ENCODE measurements at places on chromosomes 16 and 17. TPM values are rescaled to one million over a fixed set of nuclear protein-coding genes. Genes with fewer than 3 reads are reported as not detected.

GRCh38 chr16:59013930-59014329 lies 279.8 kb upstream of the GOT2 start:
- no peaks in the 10 kb centered on the region for H3K36me3 ChIP-seq
- H3K27ac ChIP-seq = no peak overlapping the region
- DNase-seq = no peak
- no peaks in the 10 kb centered on the region for H3K4me1 ChIP-seq
- no peaks in the 10 kb centered on the region for H3K27me3 ChIP-seq

- H3K27me3 ChIP-seq = peaks cover 2% of the 10 kb centered on the region
- H3K4me3 ChIP-seq = no peak overlapping the region
- H3K36me3 ChIP-seq = no peaks in the 10 kb centered on the region
- peak overlapping the region; percentile 74 for H3K27ac ChIP-seq
- DNase-seq = no peak
- H3K4me1 ChIP-seq = peaks cover 21% of the 10 kb centered on the region
These were observed 8.9 kb downstream of the BAIAP2 start for GRCh38 chr17:81043725-81044427.

DNA sequence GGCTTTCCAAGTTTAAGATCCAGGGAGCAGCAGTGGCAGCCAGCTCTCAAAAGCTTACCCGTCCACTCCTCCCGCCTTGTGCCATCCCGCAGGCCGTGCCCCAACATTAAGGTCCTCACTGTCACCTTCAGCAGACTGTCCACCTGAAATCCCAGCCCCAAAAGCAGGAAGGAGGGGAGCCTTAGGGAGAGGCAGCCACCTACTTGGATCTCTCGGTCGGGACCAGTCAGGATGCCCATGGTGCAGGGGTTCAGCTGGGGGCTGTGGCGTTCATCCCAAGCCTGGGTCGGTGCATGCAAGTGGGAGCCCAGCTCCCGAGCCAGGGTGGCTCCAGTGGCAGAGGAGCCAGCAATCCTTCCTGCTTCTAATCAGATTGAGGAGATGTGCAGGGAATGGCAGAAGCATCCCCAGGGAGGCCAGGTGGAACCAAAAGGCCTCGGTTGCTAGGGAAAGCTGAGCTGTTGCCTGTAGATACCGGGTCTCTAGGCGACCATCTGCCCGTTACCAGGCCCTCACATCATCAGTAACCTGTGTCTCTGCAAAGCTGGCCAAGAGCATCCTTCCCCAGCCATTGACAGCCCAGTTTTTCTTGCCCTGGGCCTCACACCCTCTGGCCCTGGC lies 24.6 kb downstream of the CNGB1 start:
- H3K36me3 ChIP-seq = no peaks in the 10 kb centered on the region
- H3K4me1 ChIP-seq = no peaks in the 10 kb centered on the region

DNA sequence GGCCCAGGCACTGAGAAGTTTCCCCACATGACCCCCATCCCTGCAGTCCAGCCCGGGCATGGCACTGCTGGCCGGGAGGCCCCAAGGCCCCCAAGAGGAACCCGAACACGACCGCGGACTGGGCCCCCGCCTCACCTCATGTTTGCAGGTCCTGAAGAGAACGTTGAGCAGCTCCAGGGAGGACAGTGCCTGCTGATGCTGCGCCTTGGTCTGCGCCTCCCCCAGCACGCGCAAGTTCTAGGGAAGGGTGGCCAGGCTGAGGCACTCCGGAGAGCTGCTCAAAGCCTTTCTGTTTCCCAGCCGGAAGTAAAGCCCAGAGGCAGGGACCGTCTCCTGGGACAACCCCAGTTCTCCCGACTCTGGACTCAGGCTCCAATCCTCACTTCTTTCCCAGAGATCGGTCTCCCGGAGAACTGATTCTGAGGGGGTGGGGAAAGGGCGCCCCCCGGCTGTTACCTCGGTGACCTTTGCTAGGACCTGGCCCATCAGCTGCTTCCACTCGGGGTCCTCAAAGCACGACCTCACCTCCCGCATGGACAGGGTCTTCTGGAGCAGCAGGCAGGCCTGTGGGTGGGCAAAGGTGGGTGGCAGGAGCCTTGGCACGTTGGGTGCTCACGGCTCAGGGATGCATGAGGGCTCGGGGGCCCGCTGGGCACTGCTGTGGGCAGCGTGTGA lies 13.7 kb downstream of the MYBBP1A start:
- peak overlapping the region; percentile 76 for H3K27ac ChIP-seq
- no peaks in the 10 kb centered on the region for H3K36me3 ChIP-seq
- no peak for DNase-seq
- no peaks in the 10 kb centered on the region for H3K27me3 ChIP-seq
- H3K4me3 ChIP-seq = no peak overlapping the region

DNA sequence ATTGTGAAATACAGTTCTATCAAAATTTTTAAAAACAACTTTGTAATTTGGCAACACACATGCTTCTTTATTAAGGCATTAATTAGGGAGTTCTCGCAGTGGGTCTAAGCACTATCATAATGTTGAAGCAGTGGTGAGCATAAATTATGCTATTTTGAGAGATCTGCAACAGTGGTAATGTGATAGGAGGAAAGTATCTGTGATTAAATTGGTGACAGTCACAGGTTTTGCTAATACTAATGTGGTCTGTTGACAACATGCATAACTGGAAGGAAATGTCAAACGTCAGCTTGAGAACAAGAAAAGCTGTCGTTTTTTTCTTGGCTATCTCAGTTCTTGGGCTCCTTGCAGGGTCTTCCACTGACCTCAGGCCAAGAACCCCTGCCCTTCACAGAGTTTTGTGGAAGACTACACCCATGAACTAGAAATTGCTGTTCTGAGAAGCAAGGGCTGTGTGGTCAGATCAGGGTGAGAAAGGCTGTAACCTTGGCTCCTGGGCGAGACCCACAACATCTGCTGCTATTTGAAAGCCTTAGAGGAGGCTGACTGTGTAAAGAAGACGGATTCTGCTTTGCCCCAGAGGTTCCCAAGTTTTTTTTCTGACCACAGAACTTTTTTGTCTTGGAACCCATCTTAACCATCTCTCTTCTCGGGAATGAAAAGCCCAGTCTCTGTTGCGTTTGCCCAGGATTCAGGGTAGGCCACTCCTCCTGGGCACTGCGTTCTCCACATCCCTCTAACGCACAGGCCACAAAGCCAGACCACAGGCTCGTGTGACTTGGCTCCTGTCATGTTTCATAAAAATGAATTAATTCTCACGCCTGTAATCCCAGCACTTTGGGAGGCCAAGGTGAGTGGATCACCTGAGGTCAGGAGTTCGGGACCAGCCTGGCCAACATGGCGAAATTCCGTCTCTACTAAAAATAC lies 13.9 kb downstream of the ATP2A1 start:
- no peak for DNase-seq
- H3K27me3 ChIP-seq = no peaks in the 10 kb centered on the region
- no peak overlapping the region for H3K4me3 ChIP-seq
- H3K36me3 ChIP-seq = peaks cover 13% of the 10 kb centered on the region
- peaks cover 20% of the 10 kb centered on the region for H3K4me1 ChIP-seq

DNA sequence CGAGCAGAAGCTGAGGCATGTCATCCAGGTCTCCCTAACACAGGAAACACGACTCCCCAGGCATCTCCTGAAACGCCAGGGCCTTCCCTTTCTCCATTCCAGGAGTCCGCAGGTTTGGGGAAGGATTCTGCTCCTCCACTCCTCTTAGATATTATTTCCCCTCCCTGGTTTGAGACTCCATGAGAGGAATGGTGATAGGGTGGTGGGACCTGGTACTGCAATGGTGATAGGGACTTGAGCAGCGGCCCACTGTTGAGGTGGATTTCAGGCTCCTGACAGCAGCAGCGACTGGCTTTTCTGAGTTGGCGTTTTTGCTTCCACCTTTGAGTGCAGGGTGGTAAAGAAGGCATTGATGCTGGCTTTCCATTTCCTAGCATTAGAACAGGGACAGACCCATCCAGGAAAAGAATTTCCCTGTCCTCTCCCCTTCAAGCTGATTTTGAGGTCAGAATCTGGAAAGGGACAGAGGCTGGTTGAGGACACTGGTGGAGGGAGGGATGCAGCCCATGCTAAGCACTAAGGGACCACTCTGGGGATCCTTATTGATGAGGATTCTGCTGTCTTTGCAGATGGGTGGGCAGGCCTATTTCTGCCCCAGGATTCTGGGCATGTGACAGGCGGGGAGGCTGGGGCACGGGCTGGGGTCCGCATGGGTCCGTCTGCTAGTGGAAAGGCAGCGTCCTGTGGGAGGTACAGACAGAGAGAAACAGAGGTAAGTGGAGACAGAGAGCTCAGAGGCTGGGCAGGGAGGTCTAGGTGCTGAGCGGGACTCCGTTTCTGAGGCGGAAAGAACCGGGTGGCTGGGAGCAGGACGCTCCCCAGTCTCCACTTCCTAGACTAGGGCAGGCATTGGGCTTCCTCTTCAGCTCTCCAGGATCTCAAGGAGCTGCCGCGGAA lies 1.3 kb upstream of the TBX4 start:
- H3K4me3 ChIP-seq = no peak overlapping the region
- no peaks in the 10 kb centered on the region for H3K36me3 ChIP-seq
- no peak for DNase-seq
- H3K4me1 ChIP-seq = peaks cover 5% of the 10 kb centered on the region
- H3K27ac ChIP-seq = no peak overlapping the region
- peaks cover 38% of the 10 kb centered on the region for H3K27me3 ChIP-seq

DNA sequence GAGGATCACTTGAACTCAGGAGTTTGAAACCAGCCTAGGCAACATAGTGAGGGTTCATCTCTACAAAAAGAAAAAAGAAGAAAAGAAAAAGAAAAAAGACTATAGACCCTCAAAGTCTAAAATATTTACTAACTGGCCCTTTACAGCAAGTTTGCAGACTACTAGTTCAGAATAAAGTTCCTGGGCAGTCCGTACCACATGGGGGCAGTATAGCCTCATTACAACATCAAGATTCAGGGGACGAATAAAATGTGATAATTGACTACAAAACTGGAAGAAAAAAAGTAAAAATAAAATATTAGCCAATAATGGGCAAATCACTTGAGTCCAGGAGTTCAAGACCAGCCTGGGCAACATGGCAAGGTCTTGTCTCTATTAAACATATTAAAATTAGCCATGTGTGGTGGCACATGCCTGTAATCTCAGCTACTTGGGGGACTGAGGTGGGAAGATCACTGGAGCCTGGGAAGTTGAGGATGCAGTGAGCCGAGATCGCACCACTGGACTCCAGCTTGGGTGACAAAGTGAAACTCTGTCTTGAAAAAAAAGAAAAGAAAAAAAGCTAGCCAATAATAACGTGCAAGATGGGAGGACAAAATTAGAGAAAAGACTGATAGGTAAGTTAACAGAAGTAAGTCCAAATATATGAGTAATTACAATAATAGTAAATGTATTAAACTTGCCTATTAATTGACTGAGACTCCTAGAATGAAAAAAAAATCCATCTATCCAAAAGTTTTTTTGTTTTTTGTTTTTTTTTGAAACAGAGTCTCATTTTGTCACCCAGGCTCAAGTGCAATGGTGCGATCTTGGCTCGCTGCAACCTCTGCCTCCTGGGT lies 129.4 kb upstream of the SEC14L1 start:
- no peak for DNase-seq
- no peak overlapping the region for H3K4me3 ChIP-seq

GRCh38 chr17:42296012-42296411 lies 7.7 kb downstream of the STAT5A start:
- H3K27ac ChIP-seq = no peak overlapping the region
- no peaks in the 10 kb centered on the region for H3K36me3 ChIP-seq
- no peaks in the 10 kb centered on the region for H3K4me1 ChIP-seq
- H3K4me3 ChIP-seq = no peak overlapping the region
- no peak for DNase-seq

GRCh38 chr17:65785109-65785508 lies 223.7 kb upstream of the AXIN2 start:
- H3K36me3 ChIP-seq = no peaks in the 10 kb centered on the region
- no peaks in the 10 kb centered on the region for H3K27me3 ChIP-seq
- peak overlapping the region; percentile 39 for H3K27ac ChIP-seq
- no peak overlapping the region for H3K4me3 ChIP-seq
- peaks cover 22% of the 10 kb centered on the region for H3K4me1 ChIP-seq

DNA sequence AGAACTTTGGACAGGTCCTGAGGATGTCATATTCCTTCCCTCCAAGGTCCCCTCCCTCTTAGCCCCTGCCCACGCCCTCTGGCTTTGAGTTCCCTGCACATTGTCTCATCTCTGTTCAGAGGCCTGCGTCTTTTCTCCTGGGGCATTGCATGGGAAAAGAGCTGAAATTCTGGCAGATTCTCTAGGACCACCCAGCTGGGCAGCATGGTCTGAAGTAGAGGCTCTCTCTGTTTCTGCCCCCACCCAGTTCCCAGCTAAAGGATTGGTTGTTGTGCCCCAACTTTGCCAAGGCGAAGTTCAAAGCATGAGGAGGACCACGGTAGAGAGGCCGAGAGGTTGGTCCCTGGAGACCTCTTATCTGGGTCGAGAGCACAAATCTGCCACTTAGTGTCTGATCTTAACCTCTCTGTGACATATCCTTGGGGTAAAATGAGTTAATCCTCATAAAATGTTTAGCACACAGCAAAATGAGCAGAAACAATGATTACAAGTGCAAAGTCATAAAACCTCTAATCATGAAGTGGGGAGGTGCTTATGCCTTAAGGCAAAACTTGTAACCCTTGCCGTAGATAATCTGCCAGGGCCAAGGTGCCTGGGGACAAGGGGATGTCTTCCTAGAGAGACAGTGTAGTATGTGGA lies 2.4 kb downstream of the ABAT start:
- no peak for DNase-seq
- H3K36me3 ChIP-seq = no peaks in the 10 kb centered on the region
- H3K27ac ChIP-seq = no peak overlapping the region
- no peak overlapping the region for H3K4me3 ChIP-seq

GRCh38 chr16:54649876-54650275 lies 280.8 kb upstream of the IRX5 start:
- H3K4me3 ChIP-seq = no peak overlapping the region
- DNase-seq = no peak
- H3K4me1 ChIP-seq = peaks cover 3% of the 10 kb centered on the region
- H3K27me3 ChIP-seq = no peaks in the 10 kb centered on the region
- no peak overlapping the region for H3K27ac ChIP-seq
- no peaks in the 10 kb centered on the region for H3K36me3 ChIP-seq

- peak; percentile 86 for DNase-seq
- H3K4me3 ChIP-seq = no peak overlapping the region
- H3K27me3 ChIP-seq = no peaks in the 10 kb centered on the region
- H3K36me3 ChIP-seq = no peaks in the 10 kb centered on the region
- peak overlapping the region; percentile 75 for H3K27ac ChIP-seq
These were observed 121.3 kb upstream of the GSE1 start for GRCh38 chr16:85491798-85492294.

- no peaks in the 10 kb centered on the region for H3K36me3 ChIP-seq
- no peak for DNase-seq
- H3K4me1 ChIP-seq = no peaks in the 10 kb centered on the region
- no peak overlapping the region for H3K4me3 ChIP-seq
These were observed 19.6 kb upstream of the PMFBP1 start for GRCh38 chr16:72191551-72191950.

Gene TBC1D3
- not detected for total RNA-seq

Gene CX3CL1
- total RNA-seq = 7.6 TPM

Gene WNT9B
- total RNA-seq = not detected

Gene FBXW10
- total RNA-seq = 0.29 TPM

Gene FLCN
- 31.7 TPM for total RNA-seq

Gene SOX8
- 0.10 TPM for total RNA-seq

Gene CD300E
- total RNA-seq = 0.26 TPM

Data from gastrocnemius medialis (tissue), 4 donors.